ENCODE measurements at places on chromosomes 6 and 20.

GRCh38 chr6:107490566-107491137, 735 bp downstream of the SOBP start:
- no peak for DNase-seq

GRCh38 chr6:87909849-87910248, 137.8 kb upstream of the SPACA1 start:
- peak; percentile 25 for DNase-seq

DNA sequence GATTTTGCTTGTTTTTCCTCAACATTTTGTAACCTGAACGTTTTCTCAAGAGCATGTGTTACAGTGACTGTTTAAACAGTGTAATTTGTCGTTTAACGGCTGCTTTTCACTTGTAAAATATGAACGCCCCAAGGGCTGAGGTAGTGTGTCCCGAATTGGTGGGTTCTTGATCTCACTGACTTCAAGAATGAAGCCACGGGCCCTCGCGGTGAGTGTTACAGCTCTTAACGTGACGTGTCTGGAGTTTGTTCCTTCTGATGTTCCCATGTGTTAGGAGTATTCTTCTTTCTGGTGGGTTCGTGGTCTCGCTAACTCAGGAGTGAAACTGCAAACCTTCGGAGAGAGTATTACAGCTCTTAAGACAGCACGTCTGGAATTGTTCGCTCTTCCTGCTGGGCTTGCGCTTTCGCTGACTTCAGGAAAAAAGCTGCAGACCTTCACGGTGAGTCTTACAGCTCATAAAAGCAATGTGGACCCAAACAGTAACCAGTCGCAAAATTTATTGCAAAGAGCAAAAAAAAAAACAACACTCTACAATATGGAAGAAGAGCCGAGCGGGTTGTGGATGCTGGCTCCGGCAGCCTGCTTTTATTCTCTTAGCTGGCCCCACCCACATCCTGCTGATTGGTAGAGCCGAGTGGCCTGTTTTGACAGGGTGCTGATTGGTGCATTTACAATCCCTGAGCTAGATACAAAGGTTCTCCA, 25.1 kb upstream of the TRIM27 start:
- no peak for DNase-seq

DNA sequence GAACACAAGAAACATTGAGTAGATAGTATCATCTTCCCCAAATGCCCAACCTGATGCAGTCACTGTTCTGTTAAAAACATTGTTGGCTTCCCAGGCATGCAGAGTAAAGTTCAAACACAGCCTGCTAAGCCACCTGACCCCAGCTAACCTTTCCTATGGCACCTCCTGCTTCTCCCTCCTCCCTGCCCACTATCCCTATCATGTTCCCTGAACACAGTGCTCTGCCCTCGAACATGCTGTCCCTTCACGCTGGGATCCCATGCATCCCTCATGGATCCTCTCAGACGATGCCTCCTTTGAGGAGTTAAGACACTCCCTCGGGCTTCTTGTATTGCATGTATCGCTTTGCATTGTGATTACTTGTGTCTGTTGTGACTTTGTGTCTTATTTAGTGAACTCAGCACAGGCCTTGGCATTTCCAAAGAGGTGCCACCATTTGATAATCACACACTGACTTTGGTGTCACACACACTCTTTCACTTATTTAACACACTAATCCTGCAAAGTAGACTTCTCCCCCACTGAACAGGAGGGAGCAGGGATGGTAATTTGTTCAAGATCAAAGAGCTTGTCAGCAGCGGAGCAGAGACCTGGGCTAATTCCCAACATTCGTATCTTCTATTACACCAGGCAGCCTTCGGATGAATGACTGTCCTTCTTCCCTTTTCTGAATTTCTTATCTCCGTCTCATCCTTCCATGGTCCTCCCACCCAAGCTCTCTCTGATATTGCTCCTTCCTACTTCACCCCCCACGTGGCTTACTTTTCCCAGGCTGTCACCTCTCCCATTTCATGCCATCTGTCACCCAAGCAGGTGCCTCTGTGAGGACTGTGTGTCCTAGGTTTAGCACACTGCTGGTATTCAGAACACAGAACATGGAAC, 28.3 kb upstream of the SMIM29 start:
- no peak for DNase-seq

DNA sequence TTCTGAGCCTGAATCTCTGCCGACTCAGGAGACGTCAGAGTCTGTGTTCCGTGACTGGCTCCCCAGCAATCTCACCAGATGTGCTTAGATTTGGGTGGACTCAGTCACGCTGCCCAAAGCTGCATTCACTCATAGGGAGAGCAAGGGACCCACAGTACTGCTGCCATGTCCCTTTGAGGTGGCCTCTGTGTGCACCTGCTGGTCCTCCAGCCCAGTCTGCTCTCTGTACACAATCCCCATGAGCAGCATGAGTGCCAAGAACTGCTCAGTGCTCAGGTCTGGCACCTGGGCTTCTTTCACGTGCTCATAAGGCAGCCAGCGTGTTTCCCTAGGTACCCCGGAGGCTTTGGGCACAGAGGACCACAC, 44.2 kb upstream of the TIAM2 start:
- no peak for DNase-seq

DNA sequence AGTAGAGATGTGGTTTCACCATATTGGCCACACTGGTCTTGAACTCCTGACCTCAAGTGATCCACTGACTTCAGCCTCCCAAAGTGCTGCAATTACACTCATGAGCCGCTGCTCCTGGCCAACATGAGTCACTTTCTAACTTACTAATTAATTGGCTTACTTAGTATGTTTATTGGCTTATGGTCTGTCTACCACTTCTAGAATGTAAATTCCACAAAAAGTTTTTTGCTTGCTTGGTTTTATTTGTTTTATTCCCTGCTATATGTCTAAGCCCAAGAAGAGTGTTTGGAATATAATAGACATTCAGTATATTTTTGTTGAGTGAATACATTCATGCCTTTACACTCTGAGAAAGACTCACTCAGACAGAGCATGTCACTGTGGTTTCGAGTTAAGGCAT, 86.0 kb downstream of the SAMD3 start:
- no peak for DNase-seq

DNA sequence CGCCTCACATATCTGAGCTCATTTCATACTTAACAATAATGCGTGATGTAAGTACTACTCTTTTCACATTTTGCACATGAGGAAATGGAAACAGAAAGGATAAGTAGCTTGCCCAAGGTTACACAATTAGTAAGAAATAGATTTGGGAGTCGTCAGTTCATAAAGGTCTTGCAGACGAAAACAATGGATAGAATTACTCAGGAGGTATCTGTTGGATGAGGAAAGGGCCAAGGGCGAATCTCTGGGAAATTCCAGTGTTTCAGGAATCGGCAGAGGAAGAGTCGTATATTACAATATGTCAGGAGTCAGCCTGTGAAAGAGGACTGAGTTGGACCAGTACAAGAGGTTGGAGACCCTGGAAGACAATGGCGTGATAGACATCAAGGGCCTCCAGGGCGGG, 12.8 kb upstream of the EDN1 start:
- no peak for DNase-seq

DNA sequence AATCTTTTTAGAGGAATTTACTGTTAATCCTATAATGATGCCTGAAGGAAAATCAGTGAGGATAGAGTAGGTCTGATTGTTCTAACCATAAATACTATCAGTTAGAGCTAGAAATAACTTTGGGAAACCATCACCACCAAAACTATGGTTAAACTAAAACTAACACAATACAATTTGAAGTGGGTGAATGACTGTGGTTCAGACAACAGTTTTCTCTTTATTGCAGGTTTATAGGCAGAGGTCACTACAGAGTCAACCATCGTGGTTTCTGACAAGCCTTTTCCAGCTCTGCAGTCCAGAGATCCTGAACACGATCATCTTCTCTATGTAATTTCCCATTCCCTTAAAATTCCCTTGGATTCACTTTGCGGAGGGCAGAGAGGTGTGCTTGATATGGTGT, 134.3 kb downstream of the IBTK start:
- DNase-seq, result no peak

GRCh38 chr6:99412065-99412464, 13.0 kb downstream of the PNISR start:
- DNase-seq, result no peak

- DNase-seq, result peak; percentile 15
Observed at GRCh38 chr6:71967436-71967835, 81.1 kb downstream of the RIMS1 start.

- DNase-seq, result no peak
Observed at GRCh38 chr6:143884216-143884900, 20.1 kb downstream of the ZC2HC1B start.

Measured in cardiac fibroblast (primary cell).